ENCODE measurements at places on chromosomes 3 and 15.

DNA sequence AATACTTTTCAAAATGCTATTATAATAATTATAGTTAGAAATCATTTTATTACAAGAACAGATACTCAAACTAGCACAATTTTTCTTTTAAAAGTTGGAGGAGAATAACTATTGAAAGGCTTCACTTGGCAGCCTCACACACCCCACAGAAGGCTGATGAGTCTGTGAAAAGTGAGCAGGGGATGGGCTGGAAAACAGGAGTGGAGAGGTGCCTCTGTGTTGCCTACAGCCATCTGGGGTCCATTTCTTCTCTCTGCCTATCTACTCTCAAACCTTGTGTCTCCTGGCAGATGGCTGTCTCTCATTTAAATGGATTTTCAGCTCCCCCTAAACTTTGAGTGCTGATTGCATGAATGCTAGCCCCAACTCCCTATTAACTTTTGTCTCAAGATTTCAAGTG is 230.8 kb downstream of the CLSTN2 start:
- DNase-seq, result no peak

DNA sequence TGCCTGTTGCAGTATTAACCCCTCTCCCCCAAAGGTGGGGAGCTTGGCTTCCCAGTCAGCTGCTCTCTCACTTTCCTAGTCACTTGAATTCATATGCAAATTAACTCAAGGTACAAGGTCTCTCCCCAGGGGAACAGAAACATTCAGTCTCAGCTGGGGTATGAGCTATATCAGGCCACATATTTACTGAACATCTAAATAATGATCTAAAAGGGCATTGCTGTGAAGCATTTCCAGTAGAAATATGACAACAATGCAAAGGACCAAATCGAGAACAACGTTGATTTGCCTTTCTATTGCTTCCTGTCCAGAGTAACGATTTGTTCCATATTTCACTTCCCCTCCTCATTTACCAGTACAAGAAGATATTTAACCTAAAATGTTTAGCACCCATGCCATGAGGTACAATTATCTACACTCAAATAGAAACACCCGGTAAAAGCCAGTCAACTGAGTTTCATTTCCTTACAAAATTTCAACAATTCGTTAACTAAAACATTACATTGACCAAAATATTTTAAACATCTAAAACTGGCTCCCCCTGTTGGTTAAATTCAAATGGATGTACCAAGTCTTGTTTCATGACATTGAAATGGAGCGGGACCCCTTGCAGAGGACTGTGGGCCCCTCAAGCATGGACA is 36.5 kb upstream of the KLHL6 start:
- no peak for DNase-seq

DNA sequence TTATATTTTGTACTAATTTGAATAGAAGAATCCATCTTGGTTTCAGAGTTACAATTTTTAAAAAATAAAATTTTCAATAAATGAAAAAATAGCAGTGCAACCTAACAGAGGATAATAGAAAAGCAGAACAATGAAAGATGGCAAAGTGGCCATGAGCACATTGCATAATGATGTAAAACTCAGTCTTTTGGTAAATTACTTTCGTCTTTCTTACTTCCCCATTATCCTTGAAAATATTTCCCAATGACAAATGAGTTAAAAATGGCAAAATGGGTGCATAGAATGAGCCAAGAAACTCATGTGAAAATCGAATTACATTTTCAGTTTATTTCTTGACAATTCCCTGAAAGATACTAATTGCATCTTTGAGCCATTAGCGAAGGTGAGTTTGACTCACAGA is 236.4 kb downstream of the CDIN1 start:
- DNase-seq, result no peak

DNA sequence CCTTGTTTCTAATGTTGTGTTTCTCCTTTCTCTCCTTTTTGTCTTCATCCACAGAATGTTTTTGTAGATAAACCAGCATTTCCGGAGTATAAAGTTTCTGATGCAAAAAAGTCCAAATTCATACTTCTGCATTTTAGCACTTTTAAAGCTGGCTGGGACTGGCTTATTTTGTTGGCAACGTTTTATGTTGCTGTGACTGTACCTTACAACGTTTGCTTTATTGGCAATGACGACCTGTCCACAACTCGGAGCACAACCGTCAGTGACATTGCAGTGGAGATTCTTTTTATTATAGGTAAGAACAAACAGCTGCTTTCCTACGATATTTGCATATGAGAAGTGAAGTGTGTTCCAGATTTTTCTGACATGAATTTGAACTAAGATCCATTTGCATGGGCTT is 199.4 kb downstream of the KCNH8 start:
- no peak for DNase-seq

GRCh38 chr3:43423639-43424038 is 137.3 kb downstream of the SNRK start:
- no peak for DNase-seq

- DNase-seq, result no peak
Measured at GRCh38 chr3:21345382-21345976, 405.5 kb downstream of the ZNF385D start.

GRCh38 chr3:4993276-4994143 is 14.3 kb downstream of the BHLHE40 start:
- DNase-seq, result no peak

DNA sequence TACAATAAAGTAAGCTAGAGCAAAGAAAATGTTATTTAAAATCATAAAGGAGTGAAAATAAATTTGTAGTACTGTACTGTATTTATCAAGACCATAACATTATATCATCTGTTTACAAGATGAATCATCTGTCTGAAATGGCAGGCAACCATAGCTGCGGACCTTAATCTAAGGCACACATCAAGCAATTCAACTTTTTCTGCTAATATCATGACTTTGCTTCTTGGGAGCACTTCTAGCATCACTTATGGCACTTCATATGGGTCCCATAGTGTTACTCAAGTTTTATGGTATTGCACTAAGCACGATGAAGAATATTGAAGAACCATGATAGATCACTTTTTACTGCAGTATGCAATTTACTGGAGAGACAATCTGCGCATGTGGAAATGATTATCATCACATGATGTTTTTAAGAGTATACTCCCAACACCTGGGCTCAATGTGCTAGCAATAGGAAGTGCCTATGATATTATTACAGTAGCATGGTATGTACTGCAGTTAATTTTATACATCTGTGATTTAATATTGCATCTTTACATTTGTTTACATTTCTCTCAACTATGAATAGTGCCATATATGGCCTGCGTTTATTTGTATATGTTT is 137.7 kb upstream of the NECTIN3 start:
- no peak for DNase-seq

DNA sequence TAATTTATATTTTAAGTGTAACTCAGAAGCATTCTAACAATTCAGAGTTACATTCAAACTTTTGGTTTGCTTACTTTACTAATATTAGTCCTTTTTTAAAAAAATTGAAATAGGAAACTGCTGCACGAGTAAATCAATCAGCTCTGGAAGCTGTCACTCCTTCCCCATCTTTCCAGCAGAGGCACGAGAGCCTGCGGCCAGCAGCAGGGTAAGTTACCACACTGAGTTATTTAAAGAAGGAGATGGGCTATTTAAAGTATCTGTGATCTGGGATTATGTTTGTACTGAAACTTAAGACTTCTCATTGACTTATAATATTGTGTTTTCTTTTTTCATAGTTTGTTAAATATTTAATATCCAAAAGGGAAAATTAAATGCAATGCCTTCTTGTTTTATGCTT is 29.3 kb downstream of the APPL1 start:
- no peak for DNase-seq

GRCh38 chr3:4581124-4581424 is 87.9 kb downstream of the ITPR1 start:
- no peak for DNase-seq
